Spinal cord (tissue), 10 donors: ENCODE measurements at places on chromosomes 1 and 21. TPM values are rescaled to one million over a fixed set of nuclear protein-coding genes. Genes with fewer than 3 reads are reported as not detected.
A peak's percentile ranks its signal among the peaks of the same experiment; 100 is the strongest.

DNA sequence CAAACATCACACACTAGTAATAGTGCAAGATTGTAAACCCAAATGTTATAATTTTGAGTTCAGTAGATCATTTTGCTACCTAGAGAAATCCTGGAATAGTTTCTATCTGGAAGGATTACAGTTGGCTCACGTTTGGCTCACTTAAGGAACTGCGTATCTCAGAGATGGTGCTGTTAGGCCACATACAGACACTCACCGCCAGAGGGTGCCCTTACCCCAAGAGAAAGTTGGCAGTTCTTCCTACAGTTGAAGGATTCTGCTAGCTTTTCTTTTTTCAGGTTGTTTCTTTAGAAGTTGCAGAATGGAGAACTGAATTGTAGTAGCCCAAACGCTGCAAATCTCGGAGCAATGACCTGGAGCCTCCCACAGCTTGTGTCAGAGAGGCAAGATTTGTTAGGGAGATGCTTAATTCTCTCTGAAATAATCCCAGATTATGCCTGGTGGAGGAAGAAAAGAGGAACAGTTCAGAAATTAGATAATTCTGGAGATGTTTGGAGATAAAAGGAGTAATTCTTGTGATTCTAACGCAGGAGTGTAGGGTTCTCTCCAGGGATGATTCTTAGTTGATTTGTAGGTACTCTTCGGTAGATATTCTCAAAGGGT is 87.9 kb upstream of the PAPPA2 start:
- peak; percentile 36 for DNase-seq
- H3K4me3 ChIP-seq: no peak overlapping the region
- no peak overlapping the region for H3K27ac ChIP-seq
- no peaks in the 10 kb centered on the region for H3K36me3 ChIP-seq
- no peaks in the 10 kb centered on the region for H3K27me3 ChIP-seq

GRCh38 chr1:244138399-244138798 is 87.3 kb downstream of the ZBTB18 start:
- DNase-seq: no peak
- H3K27me3 ChIP-seq: no peaks in the 10 kb centered on the region
- H3K36me3 ChIP-seq: no peaks in the 10 kb centered on the region

GRCh38 chr1:53618500-53619366 is 120.2 kb downstream of the GLIS1 start:
- no peak for DNase-seq
- H3K4me3 ChIP-seq: no peak overlapping the region
- H3K27ac ChIP-seq: no peak overlapping the region
- H3K36me3 ChIP-seq: no peaks in the 10 kb centered on the region

DNA sequence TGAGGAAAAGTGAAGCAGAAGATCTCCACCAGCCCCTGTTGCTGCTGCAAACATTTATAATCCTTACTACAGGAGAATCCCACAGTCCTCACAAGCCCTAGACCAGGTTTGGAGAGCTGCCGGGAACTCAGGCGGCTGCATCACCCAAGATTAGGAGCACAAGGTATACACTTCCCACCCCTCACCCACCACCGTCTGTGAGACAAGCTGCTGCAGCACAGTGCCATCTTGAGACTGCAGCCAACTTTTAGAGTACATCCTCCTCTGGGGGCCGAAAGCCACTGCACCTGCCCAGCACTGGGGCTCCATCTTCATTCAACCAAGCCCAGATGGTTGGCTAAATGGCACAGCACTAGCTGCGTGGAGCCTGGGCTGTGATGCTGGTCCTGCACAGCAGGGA is 13.8 kb downstream of the OLFML3 start:
- H3K27me3 ChIP-seq: no peaks in the 10 kb centered on the region
- no peaks in the 10 kb centered on the region for H3K36me3 ChIP-seq
- no peaks in the 10 kb centered on the region for H3K4me1 ChIP-seq
- DNase-seq: no peak

- DNase-seq: no peak
- peaks cover 90% of the 10 kb centered on the region for H3K4me1 ChIP-seq
- peaks cover 68% of the 10 kb centered on the region for H3K36me3 ChIP-seq
- H3K4me3 ChIP-seq: peak overlapping the region; percentile 0
Measured at GRCh38 chr1:31670593-31670964, 25.9 kb upstream of the PEF1 start.

DNA sequence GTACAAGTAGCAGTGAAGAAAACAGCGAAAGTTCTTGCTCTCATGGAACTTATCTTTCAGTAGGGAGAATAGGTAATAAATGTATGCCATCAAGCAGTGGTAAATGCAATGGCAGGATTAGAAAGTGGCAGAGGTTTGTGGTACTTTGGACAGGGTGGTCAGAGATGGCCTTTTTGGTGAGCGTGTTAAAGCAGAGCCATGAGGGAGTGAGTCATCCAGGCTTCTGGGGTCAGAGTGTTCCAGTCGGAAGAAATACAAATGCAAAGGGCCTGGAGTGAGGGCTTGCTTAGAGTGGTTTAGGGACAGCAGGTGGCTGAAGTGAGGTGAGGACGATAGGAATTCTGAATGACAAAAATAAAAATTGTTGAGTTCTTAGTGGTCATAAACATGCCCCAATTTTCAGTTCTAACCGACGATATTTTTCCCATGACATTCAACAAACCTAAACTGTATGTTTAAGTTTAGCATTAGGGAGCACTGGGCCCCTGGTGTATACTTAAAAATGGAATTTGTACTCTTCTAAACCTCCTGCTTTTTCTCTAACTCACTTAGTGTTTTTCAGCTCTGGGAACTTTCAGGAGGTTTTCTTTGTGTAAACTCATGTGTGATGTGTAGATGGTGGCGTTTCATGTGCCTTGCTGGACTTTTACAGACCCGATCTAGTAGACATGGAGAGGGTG is 78.2 kb downstream of the MACF1 start:
- peaks cover 32% of the 10 kb centered on the region for H3K36me3 ChIP-seq
- peaks cover 4% of the 10 kb centered on the region for H3K4me1 ChIP-seq
- DNase-seq: no peak

The HUNK gene
- polyA plus RNA-seq: 8.2 TPM

DNA sequence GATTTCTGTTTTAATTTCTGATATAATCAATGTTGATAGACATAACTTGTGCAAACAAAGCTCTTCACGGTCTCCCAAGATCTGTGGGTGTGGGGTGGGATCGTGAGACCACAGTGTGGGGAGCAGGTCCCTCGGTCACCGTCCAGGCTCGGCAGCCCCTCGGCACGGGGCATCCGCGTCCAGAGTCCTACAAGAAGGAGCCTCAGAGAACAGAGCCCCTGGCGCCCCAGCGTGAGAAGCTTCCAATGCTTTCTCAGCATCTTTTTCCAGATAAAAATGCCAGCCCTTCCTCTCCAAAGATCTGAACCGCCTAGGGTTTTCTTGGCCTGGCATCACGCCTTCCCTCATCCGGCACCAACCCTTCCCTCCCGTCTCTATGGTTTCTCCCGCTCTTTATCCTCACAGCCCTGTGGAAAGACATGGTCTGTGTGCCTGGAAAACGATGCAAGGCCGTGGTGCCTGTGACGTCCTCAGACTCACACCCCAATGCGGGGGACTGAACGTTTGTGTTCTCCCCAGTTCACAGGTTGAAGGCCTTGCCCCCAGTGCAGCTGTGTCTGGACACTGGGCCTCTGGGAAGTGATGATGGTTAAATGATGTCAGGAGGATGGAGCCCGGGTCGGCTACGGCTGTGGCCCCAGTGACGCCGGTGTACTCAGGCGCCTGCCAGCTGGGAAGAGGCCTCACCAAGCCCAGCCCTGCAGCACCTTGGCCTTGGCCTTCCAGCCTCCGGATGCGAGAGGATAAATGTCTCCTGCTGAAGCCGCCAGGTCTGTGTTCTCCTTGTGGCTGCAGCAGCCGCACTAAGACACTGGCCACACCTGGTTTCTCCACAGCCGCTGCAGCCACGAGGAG is 45.9 kb upstream of the COL6A2 start:
- H3K27me3 ChIP-seq: peaks cover 2% of the 10 kb centered on the region
- no peak for DNase-seq
- H3K27ac ChIP-seq: no peak overlapping the region
- H3K4me1 ChIP-seq: peaks cover 35% of the 10 kb centered on the region

DNA sequence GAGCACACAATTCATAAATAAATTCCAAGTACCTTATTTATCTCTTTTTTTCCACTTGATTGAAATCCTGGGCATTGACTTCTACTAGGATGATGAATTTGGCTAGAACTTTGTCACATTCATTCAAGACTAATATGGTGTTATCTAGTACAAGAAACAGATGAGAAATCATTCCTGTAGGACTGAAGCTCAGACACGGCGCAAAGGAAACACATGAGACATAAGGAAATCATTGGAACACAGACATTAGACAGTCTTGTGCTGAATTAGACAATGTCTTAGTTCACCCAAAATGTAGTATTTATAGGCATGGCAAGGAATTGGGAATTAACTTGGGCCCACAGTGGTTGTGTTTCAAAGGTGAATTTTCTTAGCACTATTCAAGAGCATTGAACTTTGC is 305.7 kb downstream of the SETD4 start:
- H3K4me3 ChIP-seq: no peak overlapping the region
- H3K36me3 ChIP-seq: no peaks in the 10 kb centered on the region
- no peak for DNase-seq
- H3K27me3 ChIP-seq: no peaks in the 10 kb centered on the region
- no peak overlapping the region for H3K27ac ChIP-seq
- H3K4me1 ChIP-seq: no peaks in the 10 kb centered on the region

DNA sequence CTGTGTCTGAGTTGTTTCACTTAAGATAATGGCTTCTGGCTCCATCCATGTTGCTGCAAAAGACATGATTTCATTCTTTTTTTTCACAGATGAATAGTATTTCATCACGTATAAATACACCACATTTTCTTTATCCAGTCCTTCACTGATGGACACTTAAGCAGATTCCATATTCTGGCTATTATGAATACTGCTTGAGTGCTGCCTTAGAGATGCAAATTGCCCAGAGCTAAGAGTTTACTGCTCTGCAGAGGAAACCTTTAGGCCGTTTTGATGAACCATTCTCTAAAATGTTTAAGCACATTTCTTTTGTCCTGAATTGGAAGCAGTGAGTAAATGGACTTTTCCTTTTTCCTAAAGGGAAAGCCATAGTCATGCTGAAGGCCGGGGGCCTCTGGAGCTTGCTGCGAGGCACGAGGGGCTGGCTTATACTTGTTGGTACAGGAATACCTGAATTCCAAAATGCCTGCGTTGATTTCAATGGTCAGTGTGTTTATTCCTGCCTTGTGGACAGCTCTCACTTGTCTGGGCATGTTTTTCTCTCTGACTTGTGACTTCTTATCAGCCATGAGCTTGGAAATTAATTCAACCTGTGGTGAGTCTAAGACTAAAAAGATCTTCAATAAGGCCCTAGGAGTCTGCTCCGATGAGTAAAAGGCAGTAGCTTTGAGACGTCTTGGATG is 201.0 kb upstream of the MAP1LC3C start:
- no peaks in the 10 kb centered on the region for H3K4me1 ChIP-seq
- H3K27me3 ChIP-seq: no peaks in the 10 kb centered on the region
- DNase-seq: no peak
- no peak overlapping the region for H3K27ac ChIP-seq

- H3K4me1 ChIP-seq: peaks cover 5% of the 10 kb centered on the region
- no peak for DNase-seq
Measured at GRCh38 chr1:247638781-247639180, 33.4 kb downstream of the OR2G3 start.

The RNF186 gene
- polyA plus RNA-seq: not detected

The IGSF9 gene
- 4.0 TPM for polyA plus RNA-seq

The CD1E gene
- polyA plus RNA-seq: not detected

GRCh38 chr1:9596415-9597123 is 7.9 kb downstream of the TMEM201 start:
- H3K4me3 ChIP-seq: no peak overlapping the region
- peaks cover 42% of the 10 kb centered on the region for H3K4me1 ChIP-seq
- H3K27me3 ChIP-seq: no peaks in the 10 kb centered on the region
- H3K36me3 ChIP-seq: peaks cover 80% of the 10 kb centered on the region

- no peak for DNase-seq
- H3K27me3 ChIP-seq: no peaks in the 10 kb centered on the region
- no peak overlapping the region for H3K4me3 ChIP-seq
- H3K27ac ChIP-seq: no peak overlapping the region
- H3K4me1 ChIP-seq: no peaks in the 10 kb centered on the region
Measured at GRCh38 chr1:185355947-185356346, 38.9 kb upstream of the IVNS1ABP start.

DNA sequence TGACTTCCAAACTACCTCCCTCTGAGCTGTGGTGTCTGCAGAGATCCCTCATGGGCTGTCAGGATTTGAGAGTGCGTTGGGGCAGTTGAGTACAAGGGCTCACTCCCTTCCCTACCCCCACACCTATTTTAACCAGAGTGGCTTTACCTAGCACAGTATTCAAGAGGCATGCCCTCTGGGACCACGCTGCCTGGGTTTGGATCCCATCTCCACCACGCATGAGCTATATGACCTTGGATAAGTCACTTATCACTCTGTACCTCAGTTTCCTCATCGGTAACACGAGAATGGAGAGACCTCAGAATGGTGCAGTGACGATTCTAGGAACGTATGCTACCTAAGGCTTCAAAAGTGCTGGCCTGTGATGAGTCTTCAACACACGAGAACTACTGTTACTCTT is 147.3 kb upstream of the WNT4 start:
- no peak overlapping the region for H3K4me3 ChIP-seq
- peaks cover 8% of the 10 kb centered on the region for H3K4me1 ChIP-seq

DNA sequence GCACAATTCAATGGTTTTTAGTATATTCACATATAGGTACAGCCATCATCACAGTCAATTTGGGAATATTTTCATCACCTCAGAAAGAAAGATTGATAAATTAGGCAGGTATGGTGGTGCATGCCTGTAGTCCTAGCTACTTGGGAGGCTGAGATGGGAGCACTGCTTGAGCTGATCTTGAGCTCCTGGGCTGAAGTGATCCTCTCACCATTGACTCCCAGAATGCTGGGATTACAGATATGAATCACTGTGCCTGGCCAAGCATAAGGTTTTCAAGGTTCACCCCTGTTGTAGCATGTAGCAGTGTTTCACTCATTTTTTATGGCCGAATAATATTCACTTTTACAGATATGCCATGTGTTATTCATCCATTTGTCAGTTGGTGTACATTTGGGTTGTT is 44.7 kb upstream of the MTF2 start:
- DNase-seq: no peak
- no peaks in the 10 kb centered on the region for H3K4me1 ChIP-seq
- H3K27me3 ChIP-seq: no peaks in the 10 kb centered on the region
- H3K4me3 ChIP-seq: no peak overlapping the region
- H3K36me3 ChIP-seq: no peaks in the 10 kb centered on the region

The KIF26B gene
- polyA plus RNA-seq: 23.3 TPM

The SYT6 gene
- 27.4 TPM for polyA plus RNA-seq

DNA sequence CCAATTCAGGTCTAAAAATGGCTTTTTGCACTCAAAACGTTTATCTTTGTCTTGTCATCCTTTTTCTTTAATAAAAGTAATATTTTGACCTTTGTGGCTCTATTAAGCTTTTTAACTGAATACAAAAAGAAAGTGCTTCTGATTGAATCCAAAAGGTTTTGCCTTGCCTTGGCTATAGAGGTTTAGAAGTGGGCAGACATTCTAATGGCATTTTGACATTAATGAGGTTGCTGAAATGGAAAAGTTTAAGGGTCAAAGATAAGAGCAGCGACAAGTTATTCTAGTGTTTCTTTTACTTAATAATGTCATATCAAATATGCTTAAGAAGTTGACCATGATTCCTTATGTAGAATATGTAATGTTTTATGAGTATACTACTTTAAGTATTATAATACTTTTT is 120.2 kb downstream of the ADGRL2 start:
- peaks cover 4% of the 10 kb centered on the region for H3K4me1 ChIP-seq
- H3K27ac ChIP-seq: no peak overlapping the region
- no peaks in the 10 kb centered on the region for H3K36me3 ChIP-seq
- H3K27me3 ChIP-seq: no peaks in the 10 kb centered on the region
- no peak for DNase-seq
- H3K4me3 ChIP-seq: no peak overlapping the region

- no peak for DNase-seq
- no peaks in the 10 kb centered on the region for H3K4me1 ChIP-seq
- no peaks in the 10 kb centered on the region for H3K27me3 ChIP-seq
- no peaks in the 10 kb centered on the region for H3K36me3 ChIP-seq
- no peak overlapping the region for H3K4me3 ChIP-seq
Measured at GRCh38 chr1:229185963-229186362, 84.9 kb upstream of the RAB4A start.
